ENCODE measurements at places on chromosomes 2 and 18.

DNA sequence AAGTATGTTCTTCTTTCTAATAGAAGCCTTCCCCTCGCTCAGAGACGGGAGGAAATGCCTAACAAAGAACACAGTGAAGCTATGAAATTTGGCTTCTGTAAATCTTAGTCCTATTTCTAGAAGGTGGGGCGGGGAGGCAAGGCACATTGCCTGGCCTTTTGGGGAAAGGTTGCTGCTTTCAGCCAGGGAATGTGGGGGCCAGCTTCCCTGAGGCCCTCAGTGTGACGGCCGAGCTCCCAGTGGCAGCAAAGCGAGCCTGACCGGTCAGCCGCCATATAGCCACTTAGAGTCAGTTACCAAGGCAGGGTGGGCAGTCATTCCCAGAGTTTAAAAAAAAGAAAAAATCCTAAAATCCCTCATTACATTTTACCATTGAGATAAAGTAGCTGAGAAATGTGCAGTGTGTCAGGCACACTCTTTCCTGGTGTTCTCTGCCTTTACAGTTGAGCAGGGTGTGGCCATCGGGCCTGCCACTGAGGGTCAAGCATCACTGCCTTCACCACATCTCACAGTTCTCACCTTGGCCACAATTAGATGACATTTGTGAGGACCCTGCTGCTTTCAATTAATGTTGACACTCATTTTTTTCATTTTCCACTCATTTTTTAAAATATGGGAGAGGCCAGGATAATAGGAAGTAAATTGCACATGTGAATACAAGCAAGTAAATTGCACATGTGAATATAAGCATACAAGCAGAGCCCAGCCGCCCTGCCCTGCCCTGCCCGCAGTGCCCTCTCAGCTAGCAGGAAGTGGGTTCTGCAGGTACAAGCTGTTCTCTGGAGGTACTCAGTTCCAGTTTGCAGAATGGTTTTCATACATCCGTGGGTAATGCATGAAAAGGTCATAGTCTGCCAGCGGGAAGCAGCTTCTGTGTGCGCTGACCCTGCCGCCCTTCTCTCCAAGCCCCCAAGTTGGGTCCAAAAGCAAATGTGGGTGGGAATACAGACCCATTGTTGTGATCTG lies 76.9 kb downstream of the WDSUB1 start:
- DNase-seq: no peak

- DNase-seq: no peak
These were observed 65.6 kb downstream of the NRP2 start for GRCh38 chr2:205747829-205748386.

- DNase-seq: no peak
These were observed 1351.6 kb upstream of the NRXN1 start for GRCh38 chr2:52383541-52383940.

DNA sequence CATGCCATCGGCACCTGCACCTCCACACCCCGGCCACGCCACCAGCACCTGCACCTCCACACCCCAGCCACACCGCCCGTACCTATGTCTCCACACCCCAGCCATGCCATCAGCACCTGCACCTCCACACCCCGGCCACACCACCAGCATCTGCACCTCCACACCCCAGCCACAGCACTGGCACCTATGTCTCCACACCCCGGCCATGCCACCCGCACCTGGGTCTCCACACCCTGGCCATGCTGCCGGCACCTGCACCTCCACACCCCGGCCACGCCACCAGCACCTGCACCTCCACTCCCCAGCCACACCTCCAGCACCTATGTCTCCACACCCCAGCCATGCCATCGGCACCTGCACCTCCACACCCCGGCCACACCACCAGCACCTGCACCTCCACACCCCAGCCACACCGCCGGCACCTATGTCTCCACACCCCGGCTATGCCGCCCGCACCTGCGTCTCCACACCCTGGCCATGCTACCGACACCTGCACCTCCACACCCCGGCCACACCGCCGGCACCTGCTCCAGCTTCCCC lies 390.3 kb upstream of the MYT1L start:
- DNase-seq: no peak

- DNase-seq: no peak
These were observed 10.2 kb downstream of the CERS6 start for GRCh38 chr2:168466190-168466737.

GRCh38 chr2:47704287-47704686 lies 78.7 kb upstream of the MSH6 start:
- no peak for DNase-seq

- DNase-seq: no peak
These were observed 97.8 kb downstream of the CSRNP3 start for GRCh38 chr2:165567273-165567672.

DNA sequence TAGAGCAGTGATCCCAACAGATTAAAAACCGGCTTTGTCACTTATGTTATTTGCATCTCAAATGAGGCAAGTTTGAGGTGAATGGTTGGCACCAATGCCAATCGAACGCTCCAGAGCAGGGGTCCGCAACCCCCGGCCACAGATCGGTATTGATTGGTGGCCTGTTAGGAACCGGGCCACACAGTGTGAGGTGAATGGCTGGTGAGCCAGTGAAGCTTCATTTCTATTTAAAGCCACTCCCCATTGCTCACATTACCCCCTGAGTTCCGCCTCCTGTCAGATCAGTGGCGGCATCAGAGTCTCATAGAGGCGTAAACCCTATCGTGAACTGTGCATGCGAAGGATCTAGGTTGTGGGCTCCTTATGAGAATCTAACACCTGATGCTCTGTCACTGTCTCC lies 132.0 kb downstream of the TMEM182 start:
- DNase-seq: no peak

GRCh38 chr2:9032121-9032520 lies 28.6 kb upstream of the MBOAT2 start:
- no peak for DNase-seq

- no peak for DNase-seq
These were observed 40.5 kb downstream of the ABCG8 start for GRCh38 chr2:43879261-43879660.

- DNase-seq: no peak
These were observed 164.5 kb upstream of the GLI2 start for GRCh38 chr2:120571015-120571728.

DNA sequence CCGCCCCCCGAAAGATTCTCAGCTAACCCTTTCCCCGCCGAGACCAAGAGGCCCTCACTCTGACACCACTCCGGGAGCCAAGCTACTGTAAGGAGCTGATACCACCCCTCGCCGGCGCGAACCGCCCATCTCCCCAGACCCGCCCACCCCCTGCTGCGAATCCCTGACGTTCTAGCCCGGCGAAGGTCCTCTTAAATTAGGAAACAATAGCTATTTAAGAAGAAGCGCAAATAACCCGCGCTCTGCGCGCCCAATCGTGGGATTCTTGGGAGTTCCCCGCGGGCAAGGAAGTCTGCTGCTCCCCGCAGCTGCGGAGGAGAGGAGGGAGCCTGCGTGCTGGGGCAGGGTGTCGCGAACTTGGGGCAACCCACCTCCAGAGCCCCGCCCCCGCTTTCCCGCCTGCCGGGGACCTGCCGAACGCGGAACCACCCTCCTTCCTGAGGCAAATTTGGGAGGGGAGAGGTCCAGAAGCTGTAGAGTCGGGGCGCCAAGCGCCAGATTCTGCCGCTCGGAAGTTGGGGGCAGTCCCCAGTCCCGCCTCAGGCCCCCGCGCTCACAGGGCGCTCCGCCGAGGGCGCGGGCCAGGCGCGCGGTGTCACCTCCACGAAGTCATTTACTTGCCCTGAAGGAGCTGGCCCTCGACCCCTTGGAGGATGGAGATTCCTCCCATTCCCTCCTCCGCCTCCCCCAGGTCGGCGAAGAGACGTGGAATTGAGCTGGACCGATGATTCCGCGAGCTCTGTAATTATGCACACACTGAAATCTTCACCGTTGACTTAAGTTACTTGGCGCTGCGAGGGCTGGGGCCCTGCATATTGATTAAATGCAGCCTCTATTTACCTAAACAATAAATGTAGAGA lies 8.4 kb upstream of the SP9 start:
- DNase-seq: no peak

DNA sequence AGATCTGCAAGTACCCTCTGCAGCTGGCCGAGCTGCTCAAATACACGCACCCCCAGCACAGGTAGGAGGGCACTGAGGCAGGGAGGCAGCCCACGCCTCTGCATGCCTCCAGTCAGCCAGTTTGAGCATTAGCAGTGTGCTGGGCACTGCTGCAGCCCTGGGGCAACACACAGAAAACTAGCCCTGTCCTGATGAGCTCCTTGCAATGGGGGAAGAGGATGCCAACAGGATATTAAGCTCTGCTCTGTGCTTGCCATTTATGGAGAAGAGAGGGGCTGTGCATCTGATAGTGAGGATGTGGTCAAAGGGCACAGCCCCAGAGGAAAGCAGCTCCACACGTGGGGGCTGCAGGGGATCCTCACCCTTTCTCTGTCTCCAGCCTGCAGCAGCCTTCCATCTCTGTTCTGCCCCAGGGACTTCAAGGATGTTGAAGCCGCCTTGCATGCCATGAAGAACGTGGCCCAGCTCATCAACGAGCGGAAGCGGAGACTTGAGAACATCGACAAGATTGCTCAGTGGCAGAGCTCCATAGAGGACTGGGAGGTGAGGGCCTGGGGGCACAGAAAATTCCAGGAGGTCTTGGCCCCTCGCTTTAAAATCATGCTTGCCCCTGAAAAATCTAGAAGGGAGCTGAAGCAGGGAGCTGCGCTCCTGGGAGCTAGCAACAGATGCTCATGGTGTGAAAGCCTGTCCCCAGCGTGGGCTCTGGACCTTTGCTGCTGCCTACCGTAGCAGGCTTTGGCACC lies 51.7 kb downstream of the FAM168B start:
- DNase-seq: no peak

GRCh38 chr2:110220190-110220564 lies 7.8 kb upstream of the MTLN start:
- no peak for DNase-seq

DNA sequence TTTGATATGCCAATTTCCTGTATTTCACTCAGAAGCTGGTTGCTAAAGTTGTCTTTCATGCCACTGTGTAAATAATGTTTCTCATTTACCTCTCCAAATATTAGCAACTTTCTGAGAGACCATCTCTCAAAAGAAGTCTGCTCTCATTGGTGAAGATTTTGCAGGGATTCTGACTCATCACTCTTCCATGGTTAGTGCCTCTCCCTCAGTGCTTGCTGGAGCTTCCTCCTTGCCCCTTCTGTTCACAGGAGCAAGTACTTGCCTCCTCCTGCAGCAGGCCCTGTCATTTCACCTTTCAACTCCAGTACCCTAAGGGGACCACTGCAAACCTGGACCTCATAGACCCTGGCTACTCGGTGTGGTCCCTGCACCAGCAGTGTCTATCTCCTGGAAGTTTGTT lies 168.8 kb downstream of the ZNF385B start:
- no peak for DNase-seq

GRCh38 chr2:236932831-236933361 lies 152.8 kb upstream of the COPS8 start:
- DNase-seq: no peak

DNA sequence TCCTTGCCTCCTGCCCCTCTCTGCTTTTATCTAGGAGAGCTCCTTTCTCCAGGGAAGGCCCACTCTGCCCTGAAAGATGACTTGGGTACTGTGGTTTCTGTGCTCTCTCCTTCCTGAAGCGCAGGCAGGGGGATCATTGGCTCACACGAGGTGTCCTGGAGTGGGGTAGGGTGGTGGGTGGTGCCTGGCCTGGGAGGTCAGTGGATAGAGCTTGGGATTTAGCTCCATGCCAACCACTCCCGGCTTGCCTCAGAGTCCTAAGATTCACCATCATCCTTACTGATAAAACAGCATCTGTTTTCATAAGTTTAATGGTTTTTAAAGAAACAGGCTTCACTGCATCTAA lies 63.1 kb downstream of the CIB4 start:
- no peak for DNase-seq

GRCh38 chr2:75525434-75526310 lies 35.1 kb downstream of the EVA1A start:
- no peak for DNase-seq

DNA sequence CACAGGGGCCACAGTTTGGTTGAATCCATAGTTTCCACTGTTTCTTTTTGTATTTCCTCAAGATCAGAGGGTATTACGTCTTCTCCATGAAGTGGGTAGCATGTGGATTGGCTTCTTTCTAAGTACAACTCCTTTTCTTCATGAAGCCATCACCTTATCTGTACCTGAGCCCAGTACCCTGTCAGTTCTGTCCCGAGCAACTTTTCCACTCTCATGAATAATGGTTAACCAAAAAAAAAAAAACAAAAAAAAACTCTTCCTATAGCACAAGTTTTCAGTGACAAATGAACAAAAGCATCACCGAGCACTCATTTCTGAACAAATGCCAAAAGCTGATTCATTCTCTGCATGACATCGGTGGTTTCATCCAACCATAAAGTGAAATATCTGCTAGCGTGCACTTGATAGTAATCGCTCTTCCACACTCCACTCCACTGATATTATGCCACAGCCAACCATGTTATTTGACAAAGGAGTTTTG lies 53.0 kb upstream of the CCDC150 start:
- DNase-seq: no peak

DNA sequence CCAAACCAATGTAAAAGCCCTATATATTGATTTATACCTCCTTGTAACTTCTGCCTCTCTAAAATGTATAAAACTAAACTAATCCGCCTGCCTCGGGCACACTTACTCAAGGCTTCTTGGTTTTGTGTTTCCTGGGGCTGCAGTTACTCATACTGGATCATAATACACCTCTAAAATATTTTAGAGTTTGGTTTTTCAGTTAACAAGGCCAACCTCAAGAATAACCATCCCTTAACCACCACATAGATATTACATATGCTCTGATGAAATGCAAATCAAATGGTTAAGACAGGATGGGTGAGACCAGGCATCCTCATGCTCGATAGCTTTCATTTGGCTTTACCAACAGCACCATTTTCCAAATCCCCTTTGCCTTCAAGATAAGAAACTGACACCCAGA lies 46.4 kb downstream of the UXS1 start:
- DNase-seq: no peak

DNA sequence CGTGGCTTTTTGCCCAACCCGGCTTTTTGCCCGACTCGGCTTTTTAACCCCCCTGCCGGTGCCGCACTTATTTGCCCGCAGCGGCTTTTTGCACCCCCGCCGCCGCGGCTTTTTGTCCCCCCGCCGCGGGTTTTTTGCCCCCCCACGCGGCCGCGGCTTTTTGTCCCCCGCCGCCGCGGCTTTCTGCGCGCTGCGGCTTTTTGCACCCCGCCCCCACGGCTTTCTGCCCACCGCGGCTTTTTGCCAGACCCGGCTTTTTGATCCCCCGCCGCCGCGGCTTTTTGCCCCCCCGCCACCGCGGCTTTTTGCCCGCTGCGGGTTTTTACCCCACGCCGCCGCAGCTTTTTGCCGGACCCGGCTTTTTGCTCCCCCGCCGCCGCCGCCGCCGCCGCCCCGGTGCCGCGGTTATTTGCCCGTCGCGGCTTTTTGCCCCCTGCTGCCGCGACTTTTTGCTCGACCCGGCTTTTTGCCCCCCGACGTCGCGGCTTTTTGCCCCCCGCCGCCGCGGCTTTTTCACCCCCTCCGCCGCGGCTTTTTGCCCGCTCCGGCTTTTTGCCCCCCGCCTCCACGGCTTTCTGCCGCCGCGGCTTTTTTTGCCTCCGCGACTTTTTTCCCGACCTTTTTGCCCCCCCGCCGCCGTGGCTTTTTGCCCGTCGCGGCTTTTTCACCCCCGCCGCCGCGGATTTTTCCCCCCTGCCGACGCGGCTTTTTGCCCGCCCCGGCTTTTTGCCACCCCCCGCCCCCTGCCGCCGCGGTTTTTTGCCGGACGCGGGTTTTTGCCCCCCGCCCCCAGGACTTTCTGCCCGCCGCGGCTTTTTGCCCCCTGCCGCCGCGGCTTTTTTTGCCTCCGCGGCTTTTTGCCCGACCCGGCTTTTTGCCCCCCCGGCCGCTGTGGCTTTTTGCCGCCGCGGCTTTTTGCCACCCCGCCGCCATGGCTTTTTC lies 2786.5 kb downstream of the RPIA start:
- no peak for DNase-seq

Data from stimulated activated CD4-positive, alpha-beta T cell treated with anti-CD3 and anti-CD28 coated beads, Interleukin-1b, Interleukin-23, amount 100 ng/mL, for 1 hour (primary cell).